Urinary bladder (tissue), 4 donors: ENCODE measurements at places on chromosomes 11 and 22. TPM values are rescaled to one million over a fixed set of nuclear protein-coding genes. Genes with fewer than 3 reads are reported as not detected.

Gene DKK3
- polyA plus RNA-seq, result 100 TPM

Gene NAALADL1
- polyA plus RNA-seq, result 38.1 TPM

Gene NR1H3
- 43.3 TPM for polyA plus RNA-seq

Gene FOLH1
- polyA plus RNA-seq, result 0.96 TPM

Gene UBQLN3
- polyA plus RNA-seq, result not detected

Gene SLC25A22
- polyA plus RNA-seq, result 17.1 TPM

Gene KRTAP5-1
- not detected for polyA plus RNA-seq

Gene ALDH3B1
- polyA plus RNA-seq, result 14.4 TPM

Gene MMP27
- 0.22 TPM for polyA plus RNA-seq

Gene INCENP
- 9.8 TPM for polyA plus RNA-seq

Gene OR51I1
- polyA plus RNA-seq, result not detected

GRCh38 chr11:116712428-116712827 lies 60.4 kb downstream of the BUD13 start:
- DNase-seq, result no peak

- no peak for DNase-seq
Observed at GRCh38 chr11:9831122-9831521, 167.2 kb downstream of the SWAP70 start.

DNA sequence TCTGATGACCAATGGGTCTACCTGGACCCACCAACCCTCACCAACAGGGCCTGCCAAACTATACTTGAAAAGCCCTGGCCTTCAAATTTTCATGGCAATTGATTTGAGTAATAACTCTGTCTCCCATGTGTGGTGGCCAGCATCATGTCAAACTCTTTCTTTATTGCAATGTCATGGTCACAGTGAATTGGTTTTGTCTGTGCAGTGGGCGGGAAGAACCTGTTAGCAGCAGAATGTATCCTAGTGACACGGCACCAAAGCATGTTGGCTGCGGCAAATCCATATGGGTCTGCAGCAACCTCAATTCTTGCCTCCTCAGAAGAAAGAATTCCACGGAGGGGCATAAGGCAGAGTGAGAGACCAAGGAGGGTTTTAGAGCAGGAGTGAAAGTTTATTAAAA lies 19.6 kb upstream of the TMEM123 start:
- DNase-seq, result no peak

GRCh38 chr11:73386016-73386415 lies 9.8 kb downstream of the RELT start:
- no peak for DNase-seq

DNA sequence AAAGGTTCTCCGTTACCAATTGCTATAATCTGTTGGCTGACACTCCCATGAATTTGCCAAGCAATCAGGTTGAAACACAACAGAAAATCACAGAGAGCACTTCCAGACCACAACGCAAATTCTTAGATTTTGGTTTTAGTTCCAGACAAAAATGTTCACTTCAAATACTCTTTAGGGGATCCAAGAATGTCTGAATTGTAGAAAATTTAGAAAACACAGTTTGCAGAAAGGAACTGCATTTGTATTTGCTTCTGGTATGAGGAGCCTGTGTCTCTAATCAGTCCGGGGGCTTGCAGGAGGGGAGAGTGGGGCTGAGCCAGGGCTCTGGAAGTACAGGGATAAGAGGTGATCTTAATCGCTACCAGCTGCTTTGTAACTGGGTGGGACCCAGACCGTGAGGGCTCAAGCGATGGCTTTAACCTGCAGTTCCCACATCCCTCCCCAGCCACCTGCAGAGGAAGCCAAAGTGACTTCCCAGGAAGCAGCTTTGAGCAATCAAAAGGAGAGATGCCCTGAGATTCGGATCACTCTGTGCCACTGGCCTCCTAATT lies 18.7 kb downstream of the SCUBE2 start:
- DNase-seq, result no peak

DNA sequence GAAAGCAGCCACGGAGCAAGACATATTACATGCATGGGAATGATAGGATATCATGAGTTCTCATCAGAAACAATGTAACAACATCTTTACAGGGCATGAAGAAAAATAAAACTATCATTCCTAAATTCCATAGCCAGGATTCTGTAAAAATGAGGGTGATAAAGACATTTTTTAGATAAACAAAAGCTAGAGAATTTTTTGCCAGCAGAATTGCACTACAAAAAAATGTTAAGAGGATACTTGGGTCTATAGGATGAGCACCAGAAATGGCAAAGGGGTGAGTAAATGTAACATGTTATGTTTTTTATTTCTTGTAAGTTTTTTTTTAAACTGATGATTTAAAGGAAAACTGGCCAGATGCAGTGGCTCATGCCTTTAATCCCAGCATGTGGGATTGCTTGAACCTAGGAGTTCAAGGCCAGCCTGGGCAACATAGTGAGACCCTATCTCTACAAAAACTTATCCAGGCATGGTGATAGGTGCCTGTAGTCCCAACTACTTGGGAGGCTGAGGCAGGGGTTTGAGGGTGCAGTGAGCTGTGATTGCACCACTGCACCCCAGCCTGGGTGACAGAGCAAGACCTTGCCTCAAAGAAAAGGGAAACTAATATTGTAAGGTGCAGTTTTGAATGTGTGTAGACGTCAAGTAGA lies 33.2 kb downstream of the TBX1 start:
- no peak for DNase-seq

DNA sequence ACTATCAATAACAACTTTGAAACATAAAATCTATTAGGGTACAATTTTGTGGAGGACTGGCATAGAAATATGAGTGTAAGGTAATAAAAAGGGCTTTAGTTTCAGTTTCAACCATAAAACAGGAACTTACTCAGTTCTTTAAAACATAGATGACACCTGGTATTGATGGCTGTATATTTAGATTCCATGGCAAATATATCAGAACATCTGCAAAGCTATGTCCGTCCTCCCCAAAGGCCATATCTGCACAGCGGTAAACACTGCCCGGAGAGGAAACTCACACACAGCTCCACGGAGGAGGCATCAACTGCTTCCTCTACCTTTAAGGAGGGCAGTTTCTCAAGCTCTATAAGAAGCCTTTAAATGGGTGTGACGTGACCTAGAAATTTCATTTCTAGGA lies 993.3 kb downstream of the BRD1 start:
- DNase-seq, result no peak

DNA sequence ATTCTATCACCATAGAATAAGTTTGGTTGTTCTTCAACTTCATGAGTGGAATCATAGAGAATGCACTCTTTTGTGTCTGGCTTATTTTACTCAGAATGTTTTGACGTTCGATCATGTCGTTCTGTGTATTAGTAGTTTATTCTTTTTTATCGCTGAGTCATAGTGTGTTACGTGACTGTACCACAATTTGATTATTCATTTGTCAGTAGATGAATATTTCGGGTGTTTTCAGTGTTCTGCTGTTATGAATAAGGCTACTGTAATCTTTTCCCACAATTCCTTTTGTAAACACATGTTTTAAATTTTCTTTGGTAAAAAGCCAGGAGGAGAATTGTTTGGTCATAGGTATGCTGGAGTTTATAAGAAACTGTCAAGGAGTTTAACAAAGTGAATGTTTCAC lies 279.9 kb upstream of the B3GAT1 start:
- no peak for DNase-seq

- no peak for DNase-seq
Observed at GRCh38 chr11:117022526-117022925, 75.7 kb downstream of the SIK3 start.

DNA sequence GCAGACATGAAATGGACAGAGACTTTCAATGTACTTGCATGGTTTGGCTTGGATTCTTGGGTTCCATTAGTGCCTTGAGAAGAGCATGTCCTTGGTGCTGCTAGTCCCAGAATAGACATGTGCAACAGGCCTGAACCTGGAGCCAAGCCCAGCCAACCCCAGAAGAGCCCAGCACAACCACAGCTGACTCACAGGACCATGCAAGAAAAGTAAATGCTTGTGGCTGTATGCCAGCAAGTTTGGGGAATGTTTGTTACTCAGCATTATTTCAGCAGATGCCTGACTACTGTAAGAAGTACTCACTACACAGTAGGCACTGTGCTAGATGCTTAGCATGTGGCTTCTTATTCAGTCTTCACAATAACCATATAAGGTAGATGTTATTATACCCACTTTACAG lies 39.2 kb upstream of the HMGXB4 start:
- DNase-seq, result no peak

DNA sequence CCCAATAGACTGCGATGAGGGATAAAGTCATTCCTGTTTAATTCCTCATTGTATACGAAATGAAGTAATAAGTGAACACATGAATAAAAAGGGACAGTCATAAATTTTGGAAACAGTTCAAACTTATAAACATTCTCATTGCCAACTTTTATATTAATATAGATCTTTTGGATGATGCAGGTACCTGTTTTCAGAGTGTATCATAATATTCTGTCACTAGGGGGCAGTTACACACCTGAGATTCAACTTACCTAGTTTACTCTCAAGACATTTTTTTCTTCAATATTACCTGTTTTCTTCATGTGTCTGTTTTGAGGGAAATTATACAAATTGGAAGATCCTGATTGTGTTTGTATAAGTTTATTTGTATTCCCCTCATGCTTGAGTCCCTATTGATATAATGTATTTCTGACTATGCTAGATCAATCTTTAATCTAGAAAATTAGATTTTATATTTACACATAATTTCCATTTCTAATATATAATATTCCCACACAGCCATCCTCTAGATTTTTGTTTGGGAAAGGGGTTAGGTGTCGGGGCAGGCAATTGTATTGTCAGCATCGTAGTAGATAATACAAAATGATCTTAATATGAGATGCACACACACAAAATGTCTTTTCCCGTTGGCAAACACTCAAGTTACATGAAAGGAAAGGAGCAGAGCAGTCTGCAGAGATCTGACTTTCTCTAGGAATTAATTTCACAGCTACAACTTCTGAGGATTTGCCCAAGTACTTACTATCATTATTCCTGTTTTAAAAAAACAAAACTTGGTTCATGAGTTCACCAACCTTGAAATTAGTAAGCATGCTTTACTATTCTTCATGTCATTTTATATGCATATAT lies 18.4 kb downstream of the FDX1 start:
- no peak for DNase-seq

GRCh38 chr11:35852056-35852455 lies 91.8 kb upstream of the LDLRAD3 start:
- no peak for DNase-seq

GRCh38 chr11:115377882-115378296 lies 126.3 kb downstream of the CADM1 start:
- DNase-seq, result no peak
